ENCODE measurements at places on chromosomes 16 and 17.
A peak's percentile ranks its signal among the peaks of the same experiment; 100 is the strongest.

DNA sequence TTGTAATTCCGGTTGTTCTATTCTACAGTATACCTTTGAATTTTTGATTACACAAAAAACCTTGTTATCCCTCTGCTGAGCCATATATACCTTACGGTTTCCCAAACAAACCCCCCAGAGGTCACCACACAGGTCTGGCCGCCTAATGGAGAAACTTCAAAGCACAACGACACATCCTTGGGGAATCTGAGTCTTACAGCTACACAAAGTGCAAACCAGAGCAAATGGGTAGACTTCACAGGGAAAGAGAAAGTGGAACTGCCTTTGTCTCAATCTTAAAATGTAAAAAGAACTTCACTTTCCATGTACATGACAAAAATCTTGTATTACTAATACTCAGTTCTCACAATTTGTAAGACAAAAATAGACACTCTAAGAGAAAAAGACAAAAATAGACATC lies 2.7 kb downstream of the FBXO31 start:
- no peak for DNase-seq

GRCh38 chr17:927611-928461 lies 51.7 kb downstream of the NXN start:
- no peak for DNase-seq

GRCh38 chr16:66432429-66432828 lies 5.3 kb downstream of the BEAN1 start:
- no peak for DNase-seq

DNA sequence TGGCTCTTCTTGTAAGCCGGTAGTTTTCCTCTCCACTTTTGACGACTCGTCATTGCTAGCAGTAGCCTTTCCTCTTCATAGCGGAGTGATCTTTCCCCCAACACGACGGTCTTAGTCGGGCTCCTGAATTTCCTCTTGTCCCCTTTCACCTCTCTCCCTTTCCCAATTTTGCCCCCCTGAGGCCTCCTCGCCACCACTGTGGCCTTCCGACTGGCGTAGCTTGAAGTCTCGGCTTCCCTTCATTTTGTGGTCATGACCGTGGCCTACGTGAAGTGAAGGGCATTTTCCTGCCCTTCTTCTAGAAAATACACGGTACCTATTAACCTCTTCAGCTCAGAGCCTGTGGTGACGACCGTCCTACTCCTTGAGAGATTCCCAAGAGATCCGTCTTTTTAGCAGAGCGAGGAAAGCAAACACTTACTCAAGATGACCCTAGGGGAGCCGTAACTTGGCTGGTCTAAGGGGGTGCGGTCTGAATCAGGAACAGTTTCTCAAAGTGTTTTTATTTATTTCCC lies 787 bp downstream of the PRKAR1A start:
- no peak for DNase-seq

- DNase-seq, result no peak
Measured at GRCh38 chr17:68431661-68432071, 25.6 kb downstream of the WIPI1 start.

- no peak for DNase-seq
Measured at GRCh38 chr16:86122681-86123342, 223.8 kb downstream of the IRF8 start.

DNA sequence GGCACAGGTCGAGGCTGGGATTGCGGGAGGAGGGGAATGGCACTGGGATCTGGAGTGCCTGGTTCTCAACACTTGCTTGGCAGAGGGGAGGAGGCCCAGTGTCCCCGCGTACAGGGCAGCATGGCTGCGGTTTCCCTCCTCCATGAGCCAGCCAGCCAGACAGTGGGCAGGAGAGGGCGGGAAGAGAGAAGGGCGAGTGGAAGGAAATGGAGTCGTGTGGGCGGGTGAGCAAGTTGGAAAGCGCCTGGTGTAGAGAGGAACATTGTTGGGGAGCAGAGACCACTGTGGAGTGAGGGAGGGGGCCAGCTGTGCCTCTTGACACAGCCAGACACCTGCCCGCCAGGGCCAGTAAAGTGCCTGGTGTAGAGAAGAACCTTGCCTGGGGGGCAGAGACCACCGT lies 130.5 kb downstream of the OR1D5 start:
- DNase-seq, result no peak

GRCh38 chr17:82548681-82549303 lies 29.3 kb downstream of the FOXK2 start:
- DNase-seq, result no peak

DNA sequence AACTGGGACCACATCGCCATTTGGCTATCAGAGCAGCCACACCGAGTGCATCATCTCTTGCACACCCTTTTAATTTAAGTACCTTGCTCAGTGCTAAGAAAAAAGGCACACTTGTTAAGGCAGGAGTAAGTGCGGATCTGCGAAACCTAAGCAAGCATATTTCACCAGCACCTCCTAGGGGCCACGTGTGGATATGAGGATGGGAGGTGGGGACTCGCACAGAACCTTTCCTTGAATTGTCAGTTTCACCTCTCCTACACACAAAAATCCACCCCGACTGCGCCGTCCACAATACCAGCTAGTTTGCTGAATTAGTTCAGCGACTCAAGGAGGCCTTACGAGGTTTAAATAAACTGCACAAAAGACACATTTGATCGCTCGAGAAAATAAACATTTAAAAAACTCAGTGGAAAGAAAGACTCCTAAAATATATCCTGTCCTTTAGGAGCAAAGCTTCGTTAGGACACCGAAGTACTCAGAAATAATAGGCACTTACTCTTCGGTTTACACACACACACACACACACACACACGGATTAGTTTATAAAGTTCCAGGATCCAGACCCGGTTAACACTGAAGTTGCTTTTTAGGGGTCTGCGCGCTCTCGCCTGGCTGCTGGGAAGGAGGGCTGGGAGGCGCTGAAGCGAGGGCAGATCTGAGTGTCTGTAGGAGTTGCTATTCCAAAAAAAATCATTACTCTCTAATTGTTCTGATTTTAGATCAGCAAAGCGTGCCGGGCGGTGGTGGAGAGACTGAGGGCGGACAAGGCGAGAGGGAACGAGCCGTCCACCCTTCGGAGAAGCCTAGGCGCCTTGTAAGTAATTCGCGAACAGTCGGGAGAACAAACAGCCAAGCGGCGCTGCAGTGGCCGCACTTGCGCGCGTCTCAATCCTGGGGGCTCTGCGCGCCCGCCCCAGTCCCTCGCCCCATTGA lies 1.0 kb upstream of the KCNJ2 start:
- no peak for DNase-seq

GRCh38 chr17:62724398-62725146 lies 83.5 kb downstream of the MARCHF10 start:
- DNase-seq, result no peak

DNA sequence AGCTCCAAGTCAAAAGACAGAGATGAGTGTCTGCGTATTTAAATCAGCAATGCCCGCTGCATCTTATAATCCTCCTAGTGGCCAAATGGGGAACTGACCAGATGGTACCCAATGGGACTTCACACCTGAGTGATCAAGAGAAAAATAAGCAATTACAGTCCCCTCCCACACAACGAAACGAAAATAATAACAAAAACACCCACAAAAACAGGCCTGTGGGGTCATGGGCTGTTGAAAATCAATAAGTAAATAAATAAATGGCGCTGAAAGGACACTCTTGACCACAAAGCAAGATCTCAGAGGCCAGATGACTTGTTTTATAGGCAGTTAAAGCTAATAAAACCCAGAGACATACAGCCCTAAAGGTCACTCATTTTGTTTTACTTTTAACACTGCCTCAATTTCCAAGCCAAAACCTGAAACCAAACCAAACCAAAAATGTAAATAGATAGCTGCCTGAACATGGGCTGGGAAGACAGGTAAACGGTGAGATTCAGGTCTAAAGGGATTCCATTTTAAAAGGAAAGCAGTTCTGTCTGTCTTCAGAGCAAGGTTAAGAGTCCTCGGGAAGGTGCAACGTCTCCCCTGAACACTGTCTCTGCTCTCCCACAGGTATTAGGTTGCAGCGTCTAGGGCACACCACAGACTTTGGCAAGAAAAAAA lies 1.3 kb downstream of the ZNF821 start:
- DNase-seq, result no peak

DNA sequence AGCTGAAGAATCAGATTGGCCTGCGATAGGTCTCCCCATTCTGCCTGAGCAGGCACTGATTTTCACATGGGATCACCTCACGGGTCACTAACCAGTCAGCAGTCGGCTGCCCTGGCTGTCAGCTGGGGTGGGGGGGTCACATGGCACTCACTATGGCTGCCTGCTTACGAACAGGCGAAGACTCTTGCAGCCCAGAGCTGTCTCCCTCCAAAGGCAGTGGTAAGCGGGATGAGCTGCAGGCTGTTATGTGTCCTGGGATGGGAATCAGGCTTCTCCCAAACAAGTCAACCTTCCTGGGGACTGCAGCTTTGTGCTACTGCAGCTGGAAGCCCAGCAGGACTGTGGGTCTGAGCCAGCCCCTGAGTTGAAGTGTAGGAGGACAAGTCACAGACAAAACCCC lies 29.0 kb upstream of the ADORA2B start:
- DNase-seq, result no peak

DNA sequence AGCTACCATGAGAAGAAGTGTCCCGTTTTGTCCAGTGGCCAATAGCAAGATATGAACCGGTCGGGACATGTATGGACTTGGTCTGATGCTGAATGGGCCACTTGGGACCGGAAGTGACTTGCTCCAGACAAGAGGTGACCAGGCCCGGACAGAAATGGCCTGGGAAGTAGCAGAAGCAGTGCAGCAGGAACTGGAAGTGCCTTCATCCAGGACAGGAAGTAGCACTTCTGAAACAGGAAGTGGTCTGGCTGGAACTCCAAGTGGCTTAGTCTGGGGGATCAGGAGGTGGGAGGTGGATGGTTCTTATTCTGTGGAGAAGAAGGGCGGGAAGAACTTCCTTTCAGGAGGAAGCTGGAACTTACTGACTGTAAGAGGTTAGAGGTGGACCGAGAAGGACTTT lies 5.3 kb downstream of the EFNB3 start:
- DNase-seq, result no peak

DNA sequence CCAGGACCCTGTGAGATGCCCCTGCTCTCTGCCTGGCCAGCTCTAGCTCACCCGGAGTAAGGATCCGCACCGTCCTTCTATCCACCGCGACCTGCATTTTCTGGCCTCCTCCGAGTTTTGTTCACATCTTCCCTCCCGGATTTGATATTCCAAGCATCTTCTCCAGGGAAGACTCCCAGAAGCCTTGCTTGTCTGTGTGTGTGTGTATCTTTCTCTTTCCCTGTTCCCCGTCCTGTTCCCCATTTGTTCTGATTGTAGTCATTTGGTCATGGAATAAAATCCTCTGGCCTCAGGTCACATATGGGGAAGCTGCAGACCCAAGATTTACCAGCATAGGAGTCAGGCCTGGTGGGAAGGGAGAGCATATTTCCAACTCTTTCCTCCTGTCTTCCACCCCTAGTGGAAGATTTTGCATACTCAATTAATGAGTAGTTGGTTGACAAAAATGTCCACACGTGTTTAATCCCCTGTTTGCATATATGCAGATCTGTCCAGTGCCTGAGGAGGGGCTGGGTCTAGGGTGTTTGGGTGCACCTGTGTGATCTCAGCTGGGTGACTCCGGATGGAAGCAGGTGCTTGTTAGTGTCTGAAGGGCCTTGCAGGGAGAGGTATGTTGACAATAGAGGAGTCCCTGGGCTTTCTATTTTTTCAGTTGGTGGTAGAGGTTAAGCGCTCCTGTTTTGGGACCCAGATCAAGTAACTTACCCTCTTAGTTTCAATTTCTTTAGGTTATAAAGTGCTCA lies 1.9 kb downstream of the PRAC1 start:
- peak; percentile 17 for DNase-seq

DNA sequence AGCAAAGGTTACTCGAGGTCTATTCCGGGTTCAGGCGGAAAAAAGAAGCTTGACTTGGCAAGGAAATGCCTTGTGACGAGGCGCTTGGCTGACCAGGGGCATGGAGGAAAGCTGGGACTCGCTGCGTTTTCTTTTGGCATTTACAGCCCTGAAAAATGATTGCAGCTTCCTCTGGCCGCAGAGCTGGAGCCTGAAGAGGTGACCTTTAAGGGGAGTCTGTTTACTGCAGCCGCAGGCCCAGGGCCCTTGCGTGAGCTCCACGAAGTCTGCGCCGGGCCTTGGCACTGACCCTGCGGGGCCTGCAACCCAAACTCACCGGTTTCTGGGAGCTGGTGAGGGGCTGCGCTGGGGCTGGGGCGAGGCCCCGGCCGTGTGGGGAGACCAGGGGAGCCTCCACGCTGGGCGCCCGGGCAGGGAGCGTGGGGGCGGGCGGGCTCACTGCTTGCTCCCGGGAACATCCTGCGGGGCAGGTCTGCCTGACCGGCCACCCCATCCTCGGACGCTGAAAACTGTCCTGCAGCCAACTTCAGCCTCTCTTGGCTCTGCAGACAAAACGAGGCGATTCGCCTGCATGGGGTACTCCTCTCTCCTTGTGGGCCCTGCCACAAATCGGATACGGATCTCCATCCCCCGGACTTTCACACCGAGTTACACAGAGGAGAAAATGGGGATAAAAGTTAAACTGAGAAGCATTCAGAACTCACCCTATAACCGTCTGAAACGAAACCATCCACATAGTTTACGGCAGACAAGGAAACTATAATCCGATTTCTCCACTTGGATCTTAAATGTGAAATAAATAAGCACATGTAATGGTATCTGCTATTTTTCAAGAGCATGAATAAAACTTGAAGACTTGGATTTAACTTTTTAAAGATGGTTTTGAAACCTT lies 206.3 kb upstream of the FOXF1 start:
- peak; percentile 43 for DNase-seq

GRCh38 chr16:60703096-60703495 lies 1333.1 kb downstream of the CDH8 start:
- no peak for DNase-seq

DNA sequence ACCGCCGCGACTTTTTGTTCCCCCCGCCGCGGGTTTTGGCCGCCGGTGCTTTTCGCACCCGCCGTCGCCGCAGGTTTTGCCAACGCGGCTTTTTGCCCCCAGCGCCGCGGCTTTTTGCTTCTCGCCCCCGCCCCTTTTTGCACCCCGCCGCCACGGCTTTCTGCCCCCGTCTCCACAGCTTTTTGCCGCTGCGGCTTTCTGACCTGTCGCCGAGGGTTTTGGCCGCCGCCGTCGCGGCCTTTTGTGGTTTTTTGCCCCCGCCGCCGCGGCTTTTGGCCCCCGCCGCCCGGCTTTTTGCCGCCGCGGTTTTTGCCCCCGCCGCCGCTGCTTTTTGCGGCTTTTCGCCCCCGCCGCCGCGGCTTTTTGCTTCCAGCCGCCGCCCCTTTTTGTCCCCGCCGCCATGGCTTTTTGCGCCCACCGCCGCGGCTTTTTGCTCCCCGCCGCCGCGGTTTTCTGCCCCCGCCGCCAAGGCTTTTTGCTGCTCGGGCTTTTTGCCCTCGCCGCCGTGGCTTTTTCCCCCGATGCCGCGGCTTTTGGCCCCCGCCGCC lies 151.1 kb downstream of the KCNJ18 start:
- no peak for DNase-seq

GRCh38 chr16:6356911-6357310 lies 975.7 kb upstream of the RBFOX1 start:
- DNase-seq, result no peak
